ENCODE measurements at places on chromosomes 1 and 21. TPM values are rescaled to one million over a fixed set of nuclear protein-coding genes. Genes with fewer than 3 reads are reported as not detected.
A peak's percentile ranks its signal among the peaks of the same experiment; 100 is the strongest.

AIM2 gene
- 0.08 TPM for polyA plus RNA-seq

ILDR2 gene
- polyA plus RNA-seq: 20.6 TPM

OR10Z1 gene
- polyA plus RNA-seq: 0.05 TPM

ITLN2 gene
- not detected for polyA plus RNA-seq

CLDN17 gene
- not detected for polyA plus RNA-seq

CDA gene
- polyA plus RNA-seq: 3.8 TPM

- DNase-seq: no peak
These were observed 11.0 kb upstream of the LDLRAD2 start for GRCh38 chr1:21801100-21801499.

GRCh38 chr1:66848193-66848592 is 47.1 kb upstream of the INSL5 start:
- no peak for DNase-seq

GRCh38 chr1:70487910-70488665 is 77.0 kb downstream of the CTH start:
- DNase-seq: peak; percentile 15

DNA sequence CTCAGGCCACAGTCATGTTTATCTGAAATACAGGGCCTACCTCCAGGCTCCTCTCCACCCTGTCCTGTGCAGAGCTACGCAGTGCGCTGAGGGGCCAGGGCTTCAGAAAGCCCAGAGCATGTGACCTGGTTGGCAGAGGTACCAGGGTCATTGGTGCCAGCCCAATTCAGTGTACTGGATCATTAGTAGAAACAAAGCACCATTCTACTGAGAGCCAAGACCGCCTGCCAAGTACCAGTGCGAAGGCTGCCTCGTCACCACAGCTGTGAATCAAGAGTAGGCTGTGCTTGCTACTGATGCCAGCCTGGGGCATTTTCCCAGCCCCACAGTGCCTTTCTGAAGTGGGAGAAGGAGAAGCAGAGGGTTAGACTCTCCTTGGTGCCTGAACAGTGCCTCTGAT is 59.8 kb downstream of the CAPN9 start:
- no peak for DNase-seq

GRCh38 chr21:33661146-33661545 is 18.8 kb downstream of the ITSN1 start:
- no peak for DNase-seq

- DNase-seq: no peak
These were observed 173.4 kb downstream of the TOMM20 start for GRCh38 chr1:234955107-234955731.

DNA sequence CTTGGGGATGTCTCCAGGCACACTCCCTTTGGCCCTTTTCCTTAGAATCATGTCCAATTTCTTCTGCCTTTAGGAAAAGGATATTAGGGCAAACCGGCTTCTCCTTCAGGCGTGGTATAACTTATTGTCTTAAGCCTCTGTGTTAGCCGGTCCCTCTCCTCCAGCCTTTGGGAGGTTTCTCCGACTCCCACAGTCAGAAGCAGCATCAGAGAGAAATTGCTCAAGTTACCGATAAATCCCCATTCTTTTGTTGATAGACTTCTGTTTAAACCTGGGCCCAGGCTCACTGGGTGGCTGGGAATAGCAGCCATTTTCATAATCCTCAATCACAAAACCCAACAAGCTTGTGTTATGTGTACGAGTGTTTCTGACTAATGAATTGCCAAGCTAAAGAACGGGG is 85.4 kb upstream of the KAZN start:
- DNase-seq: no peak

DNA sequence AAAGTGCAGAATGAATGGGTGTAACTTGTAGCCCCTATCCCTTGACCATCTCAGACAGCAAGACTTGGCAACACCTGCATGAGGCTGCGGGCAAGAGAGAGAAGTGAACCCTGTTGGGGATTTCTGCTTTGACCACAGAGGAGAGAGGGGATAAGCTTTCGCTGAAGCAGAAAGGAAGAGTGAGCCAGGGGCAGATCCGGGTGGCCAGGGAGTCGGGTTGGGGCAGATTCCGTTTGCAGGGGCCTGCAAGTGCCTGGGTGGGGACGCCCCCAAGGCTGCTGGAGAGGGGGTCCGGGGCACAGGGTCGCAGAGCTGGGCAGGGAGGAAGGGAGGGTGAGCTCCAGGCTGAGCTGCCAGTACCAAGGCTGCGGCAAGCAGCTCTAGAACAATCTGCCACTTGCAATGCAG is 25.3 kb upstream of the PIK3CD start:
- no peak for DNase-seq

- DNase-seq: no peak
These were observed 36.1 kb upstream of the CAPZB start for GRCh38 chr1:19521411-19521810.

GRCh38 chr1:182407724-182408123 is 7.3 kb upstream of the TEDDM1 start:
- no peak for DNase-seq

GRCh38 chr21:17501107-17502006 is 11.5 kb upstream of the CXADR start:
- DNase-seq: no peak

GRCh38 chr21:36330904-36331303 is 10.9 kb downstream of the MORC3 start:
- peak; percentile 30 for DNase-seq

DNA sequence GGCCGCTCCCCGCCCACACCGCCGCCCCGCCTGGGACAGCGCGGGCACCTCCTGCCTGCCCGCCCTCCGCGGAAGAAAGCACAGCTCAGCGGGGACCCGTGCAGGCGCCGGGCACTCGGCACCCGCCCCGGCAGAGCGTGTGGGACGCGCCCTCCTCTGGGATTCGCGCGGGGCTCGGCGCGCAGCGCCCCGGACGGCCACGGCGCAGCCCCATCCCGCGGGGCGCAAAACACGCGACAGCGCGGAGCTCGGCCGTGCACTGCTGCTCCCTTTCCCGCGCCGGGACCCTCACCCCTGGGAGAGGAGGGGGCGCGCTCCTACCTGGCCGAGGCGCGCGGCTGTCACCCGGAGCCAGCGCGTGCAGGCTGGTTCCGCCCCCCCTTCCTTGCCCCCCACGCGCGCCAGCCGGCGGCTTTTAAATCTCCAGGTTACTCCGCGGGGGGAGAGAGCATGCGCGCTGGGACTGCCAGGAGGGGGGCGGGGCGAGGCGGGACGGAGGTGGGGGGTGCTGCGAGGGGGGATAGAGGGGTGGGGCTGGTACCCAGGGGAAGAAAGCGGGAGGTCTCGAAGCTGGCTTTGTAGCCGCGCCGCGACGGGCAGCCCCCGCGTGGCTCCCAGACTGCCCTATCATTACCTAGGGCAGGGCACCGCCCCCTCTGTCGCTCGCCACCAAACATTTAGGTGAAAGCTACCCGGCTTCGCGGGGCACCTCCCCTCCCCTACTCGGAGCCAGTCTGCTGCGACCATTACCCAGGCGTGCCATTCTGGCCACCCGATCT is at the start of gene SLC45A3:
Gene SLC45A3, minus strand, starts transcription at position 437 of the 779 bp plus-strand sequence. CDS start 15,853 bp downstream, outside the sequence.
- DNase-seq: no peak

GRCh38 chr21:34018185-34018584 is 55.2 kb upstream of the MRPS6 start:
- DNase-seq: no peak

DNA sequence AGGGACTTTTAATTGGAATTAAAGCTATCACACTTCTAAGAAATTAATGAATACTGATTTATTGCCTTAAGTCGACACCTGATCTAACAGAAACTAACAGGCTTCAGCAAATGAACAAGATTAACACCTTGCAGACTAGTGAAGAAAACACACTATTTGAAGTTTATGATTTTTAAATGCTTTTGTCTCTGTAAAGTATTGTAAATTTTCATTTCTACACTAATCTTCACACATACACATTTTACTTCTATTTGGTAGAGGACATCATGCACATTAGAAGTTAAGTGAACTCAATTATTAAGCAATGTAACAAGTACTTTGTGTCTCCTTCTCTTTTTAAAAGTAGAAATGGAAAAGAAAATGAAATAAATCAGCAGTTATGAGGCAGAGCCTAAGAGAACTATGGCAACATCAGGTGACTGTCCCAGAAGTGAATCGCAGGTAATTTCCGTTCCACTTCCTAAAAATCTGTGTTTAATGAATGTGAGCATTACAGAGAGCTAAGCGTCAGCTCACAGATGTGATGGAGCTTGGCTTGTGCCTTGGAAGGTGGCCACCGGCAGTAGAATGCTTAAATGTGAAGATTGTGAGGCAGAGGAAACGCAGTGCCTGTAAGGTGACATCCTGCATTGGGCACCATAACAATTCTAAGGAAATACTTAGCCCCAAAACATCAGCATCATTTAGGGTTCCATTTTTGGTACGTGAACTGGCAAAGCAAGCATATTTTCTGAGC is 1.2 kb downstream of the PRMT2 start:
- no peak for DNase-seq

DNA sequence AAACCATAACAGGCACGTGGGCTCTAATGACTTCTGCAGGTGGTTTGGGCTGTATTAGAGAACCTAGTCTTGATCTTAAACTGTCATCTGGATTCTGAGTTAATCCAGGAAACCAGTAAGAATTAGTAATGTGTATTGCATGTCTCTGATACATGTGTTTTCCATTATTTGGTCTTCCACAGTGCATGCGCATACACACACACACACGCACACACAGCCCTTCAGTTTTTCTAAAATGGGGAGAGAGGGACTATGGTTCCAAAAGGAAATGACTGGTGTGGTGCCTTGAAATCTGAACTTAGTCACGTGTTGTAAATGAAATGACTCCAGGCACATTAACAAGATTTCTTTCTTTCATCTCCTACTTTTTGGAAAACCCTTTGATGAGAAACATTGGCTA is 67.6 kb downstream of the OLFML2B start:
- no peak for DNase-seq

GRCh38 chr21:28336314-28336713 is 656.4 kb downstream of the LTN1 start:
- DNase-seq: peak; percentile 64
